NCI-H446 (cell line): ENCODE measurements at places on chromosomes 7 and 10.
A peak's percentile ranks its signal among the peaks of the same experiment; 100 is the strongest.

DNA sequence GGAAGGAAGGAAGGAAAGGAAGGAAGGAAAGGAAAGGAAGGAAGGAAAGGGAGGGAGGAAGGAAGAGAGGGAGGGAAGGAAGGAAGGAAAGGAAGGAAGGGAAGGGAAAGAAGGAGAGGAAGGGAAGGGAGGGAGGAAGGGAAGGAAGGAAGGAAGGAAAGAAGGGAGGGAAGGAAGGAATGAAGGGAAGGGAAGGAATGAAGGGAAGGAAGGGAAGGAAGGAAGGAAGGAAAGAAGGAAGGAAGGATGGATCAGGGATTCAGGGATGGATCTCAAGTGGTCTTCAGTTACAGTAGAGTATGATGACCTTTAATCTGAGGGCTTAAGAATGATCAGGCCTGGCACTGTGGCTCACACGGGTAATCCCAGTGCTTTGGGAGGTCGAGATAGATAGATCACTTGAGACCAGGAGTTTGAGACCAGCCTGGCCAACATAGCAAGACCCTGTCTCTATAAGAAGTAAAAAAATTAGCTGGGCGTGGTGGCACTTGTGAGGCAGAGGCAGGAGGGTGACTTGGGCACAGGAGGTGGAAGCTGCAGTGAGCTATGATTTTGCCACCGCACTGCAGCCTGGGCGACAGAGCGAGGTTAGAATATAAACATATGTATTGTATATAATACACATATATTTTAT lies 760 bp upstream of the FOXK1 start:
- no peak for DNase-seq

DNA sequence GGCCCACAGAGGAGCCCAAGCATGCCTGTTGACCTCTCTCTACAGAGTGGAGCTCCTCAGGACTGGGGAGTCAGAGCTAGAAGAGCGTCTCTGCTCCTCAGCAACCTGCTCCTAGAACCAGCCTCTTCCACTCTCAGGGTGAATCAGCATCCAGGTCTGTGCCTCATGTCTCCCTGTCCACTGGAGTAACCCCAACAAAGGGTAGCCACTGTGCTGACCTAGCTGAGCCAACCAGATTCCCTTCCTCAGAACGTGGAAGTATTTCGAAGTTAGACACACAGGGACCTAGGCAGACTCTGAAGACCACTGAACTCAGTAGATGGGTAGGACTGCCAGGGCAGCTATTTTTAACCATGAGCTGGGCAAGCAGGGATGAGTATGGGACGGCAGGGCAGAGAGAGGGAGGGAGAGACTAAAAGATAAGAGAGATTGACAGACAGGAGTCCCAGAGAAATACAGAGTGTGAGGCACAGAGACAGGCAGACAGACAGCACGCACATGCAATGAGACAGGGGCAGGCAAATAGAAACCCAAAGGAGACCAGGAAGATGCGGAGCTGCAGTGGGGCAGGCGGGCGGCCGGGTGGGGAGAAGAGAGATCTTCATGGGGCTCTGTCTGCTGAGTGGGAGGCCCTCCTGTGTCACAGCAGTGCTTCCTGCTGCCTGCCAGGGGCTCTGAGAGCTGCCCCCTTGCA lies 56.7 kb downstream of the OSBPL3 start:
- DNase-seq = no peak

GRCh38 chr10:122181876-122182275 lies 89.2 kb upstream of the BTBD16 start:
- DNase-seq = no peak

DNA sequence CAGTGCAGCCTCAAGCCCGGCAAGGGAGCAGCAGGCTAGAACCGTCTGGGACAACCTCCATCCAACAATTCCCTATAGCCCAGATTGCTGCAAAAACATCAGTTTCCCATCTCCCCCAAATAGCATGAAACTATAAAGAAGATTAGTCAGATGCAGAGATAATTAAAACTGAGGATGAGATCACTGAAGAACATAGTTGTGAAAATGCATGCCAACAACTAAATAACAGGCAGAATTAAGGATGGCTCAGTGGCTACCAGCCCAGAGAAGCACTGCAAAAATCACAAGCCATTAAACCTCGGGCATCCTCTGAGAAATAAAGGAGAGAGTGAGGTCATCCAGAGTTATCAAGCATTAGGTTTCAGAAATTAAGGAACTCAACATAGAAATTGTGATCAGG lies 427.1 kb downstream of the TNS3 start:
- DNase-seq = no peak

GRCh38 chr7:14507617-14508016 lies 394.9 kb downstream of the DGKB start:
- peak; percentile 99 for DNase-seq

- DNase-seq = no peak
Observed at GRCh38 chr7:28165261-28165660, 15.3 kb downstream of the JAZF1 start.

GRCh38 chr7:157501581-157501980 lies 164.8 kb downstream of the DNAJB6 start:
- no peak for DNase-seq

GRCh38 chr10:543862-544822 lies 145.3 kb downstream of the DIP2C start:
- no peak for DNase-seq

DNA sequence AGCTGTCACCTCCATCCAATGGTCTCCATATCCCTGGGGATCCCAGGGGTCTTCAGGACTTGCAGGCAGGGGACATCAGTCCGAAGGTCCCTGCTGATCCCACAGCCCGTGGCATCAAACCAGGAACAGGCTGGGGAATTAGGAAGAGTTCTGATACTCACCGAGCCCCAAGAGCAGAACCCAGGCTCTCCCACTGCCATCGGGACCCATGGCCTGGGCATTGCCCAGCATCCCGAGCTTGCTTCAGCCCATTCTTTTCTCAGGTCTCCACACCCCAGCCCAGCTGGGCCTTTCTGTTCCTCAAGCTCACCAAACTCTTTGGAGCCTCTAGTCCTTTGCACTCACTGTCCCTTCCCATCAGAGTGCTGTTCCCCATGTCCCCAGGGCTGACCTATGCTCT lies 280.9 kb downstream of the GRID1 start:
- DNase-seq = no peak

DNA sequence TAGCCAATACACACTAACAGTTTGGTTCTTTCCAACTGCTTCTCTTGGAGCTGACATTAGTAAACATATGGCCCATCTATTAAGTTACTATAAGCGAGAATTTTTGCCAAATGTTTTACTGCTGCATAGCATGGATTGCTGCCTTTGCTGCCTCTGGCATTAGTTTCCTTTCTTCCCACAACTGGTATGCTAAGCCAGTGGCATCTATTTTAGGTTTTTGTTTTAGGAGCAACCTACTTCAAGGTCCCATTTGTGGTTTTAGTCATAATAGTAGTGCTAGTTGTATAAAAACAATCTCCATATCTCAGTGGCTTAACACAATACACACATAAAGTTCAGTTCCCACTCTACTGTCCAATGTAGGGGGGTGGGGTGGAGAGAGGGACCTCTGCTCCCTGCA lies 25.9 kb upstream of the PANK1 start:
- no peak for DNase-seq

DNA sequence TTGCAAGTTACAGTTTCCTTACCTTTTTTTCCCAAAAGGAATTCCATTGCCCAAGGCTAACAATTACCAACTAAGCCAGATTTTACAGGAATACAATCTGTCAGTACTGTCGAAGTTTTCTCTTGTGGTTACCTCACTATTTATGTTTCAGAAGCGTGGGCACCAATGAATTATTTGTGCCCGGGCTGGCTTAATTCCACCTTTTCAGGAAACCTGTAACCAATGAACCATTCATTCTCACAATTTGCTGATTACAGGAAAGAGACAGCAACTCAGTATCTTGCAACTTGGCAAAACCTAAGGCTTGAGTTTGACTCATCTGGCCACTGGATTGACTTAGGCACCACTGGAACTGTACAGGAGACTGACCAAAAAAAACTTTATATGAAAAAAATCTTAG lies 485.6 kb downstream of the INHBA start:
- no peak for DNase-seq

GRCh38 chr10:92074126-92074887 lies 150.7 kb downstream of the BTAF1 start:
- no peak for DNase-seq

DNA sequence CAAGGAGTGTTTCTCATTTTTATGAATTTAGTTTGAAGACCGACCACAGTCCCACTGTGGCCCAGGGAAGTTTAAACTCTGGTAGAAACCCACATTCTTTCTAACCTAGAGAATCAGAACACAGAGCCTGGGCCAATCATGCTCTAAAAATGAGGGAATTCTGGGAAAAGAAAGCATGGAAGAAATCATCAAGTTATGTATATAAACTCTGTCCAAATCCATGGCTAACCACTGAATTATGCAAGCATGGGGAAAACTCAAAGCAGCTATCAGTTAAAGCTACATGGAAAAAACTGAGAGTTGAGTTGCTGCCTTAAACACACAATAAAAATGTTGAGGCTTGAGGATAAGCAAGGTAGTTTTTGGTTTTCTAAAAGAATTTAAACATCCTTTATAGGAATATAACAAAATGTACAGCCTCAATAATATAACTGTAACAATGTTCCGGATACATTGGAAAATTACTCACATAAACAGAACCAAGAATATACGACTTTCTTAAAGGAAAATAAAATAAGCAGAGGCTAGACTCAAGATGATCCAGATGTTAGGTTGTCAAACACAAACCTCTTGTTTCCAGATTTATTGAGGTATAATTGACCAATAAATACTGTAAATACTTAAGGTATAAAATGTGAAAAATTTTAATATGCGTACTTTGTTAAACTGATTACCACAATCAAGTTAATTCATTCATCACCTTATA lies 311.2 kb upstream of the GNAI1 start:
- no peak for DNase-seq

- no peak for DNase-seq
Observed at GRCh38 chr10:11473128-11473760, 138.2 kb downstream of the USP6NL start.

DNA sequence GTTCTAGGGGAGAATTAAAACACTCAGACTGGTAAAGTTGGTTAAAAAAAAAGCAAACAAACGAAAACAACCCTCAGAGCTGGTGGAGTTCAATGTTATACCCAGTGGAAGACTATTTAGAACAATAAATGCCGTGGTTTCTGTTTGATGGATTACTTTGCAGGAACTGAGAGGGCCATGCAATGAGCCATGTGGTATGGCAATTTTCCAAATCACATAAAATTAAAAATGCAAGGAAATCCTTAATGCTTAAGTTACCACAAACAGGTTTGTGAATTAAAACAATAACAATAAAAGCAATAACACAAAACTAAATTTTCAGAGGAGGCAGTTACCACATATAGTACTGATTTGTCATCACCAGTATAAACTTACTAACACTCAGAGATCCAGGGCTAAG lies 96.9 kb downstream of the RTKN2 start:
- DNase-seq = no peak

DNA sequence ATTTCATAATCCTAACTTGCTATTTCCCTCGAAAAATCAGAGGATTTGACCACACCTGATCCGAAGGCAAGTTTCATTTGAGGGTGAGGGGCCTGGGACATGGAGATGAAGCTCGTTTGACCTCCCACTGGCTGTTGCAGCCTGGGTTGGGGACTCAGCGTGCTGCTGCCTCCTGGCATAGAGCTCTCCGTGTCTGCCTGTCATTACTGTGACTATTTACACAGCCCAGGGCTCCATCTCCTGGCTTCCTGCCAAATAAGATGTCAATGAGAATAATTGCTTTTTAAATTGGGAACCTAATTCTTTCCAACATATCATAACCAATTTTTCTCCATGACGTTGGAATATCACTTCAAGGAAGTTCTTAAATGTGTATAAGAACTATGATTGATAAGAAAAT lies 139.3 kb upstream of the COBL start:
- DNase-seq = peak; percentile 69
